ENCODE measurements at places on chromosomes 11 and 22.

DNA sequence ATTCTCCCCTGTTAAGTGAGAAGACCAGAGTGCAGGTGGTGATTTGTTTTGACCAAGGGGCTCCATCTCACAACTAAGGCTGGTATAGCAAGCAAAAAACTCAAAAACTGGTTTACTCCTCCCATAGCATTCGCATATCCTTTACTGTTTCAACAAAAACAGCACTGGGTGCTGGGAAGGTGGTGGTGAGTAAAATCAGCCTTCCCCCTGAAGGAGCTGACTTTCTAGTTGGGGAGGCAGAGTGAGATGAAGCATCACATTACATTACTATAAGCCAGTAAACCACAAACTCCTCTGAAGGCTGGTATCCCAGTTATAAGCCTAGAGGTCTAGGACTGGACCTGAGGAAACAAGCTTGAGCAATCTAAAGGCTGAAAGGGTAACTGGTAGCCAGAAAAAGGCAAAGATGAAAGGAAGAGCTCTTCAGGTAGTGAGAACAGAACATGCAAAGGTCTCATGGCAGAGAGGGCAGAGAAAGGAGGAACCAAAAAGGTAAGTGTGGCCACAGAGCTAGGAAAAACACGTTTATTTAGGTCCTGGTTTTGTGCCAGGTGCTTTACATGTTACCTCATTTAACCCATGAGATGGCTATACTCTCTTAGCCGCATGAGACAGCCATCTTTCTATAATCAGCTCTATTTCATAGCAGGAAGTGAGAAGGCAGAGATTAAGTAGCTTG lies 22.3 kb downstream of the TMEM123 start:
- DNase-seq = no peak

GRCh38 chr11:21553795-21554194 lies 639.1 kb upstream of the ANO5 start:
- DNase-seq = no peak

- DNase-seq = no peak
Measured at GRCh38 chr11:94574193-94574961, 7.2 kb downstream of the PIWIL4 start.

DNA sequence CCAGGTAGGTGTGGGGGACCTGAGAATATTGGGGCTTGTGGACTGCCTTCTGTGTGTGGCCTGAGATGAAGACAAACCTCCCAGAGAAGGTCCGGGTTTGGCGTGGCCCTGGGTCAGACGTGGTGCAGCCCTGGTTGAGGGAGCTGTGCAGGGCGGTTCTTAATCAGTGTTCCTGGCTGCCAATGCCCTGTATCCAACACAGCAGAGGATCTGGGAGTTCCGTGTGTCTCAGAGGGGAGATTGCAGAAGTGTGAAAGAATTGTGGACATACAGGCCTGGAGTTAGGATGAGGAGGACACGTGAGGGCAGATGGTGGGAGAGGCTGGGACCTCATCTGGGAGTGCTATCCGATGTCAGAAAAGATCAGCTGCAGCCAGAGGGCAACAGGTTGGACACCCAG lies 102.0 kb upstream of the NECTIN1 start:
- no peak for DNase-seq

DNA sequence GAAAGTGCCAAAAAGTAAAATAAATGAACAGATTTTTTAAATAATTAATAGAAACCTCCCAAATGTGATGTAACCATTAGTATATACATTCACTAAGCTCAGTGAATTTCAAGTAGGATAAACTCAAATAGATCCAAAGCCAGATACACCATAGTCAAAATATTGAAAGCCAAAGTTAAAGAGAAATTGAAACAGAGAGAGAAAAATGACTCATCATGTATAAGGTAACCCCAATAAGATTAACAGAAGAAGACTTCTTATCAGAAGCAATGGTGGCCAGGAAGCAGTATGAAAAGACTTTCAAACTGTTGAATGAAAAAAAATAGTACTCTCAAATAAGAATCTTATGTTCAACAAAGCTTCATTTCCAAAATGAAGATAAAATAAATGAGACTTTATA lies 70.5 kb downstream of the LUZP2 start:
- no peak for DNase-seq

DNA sequence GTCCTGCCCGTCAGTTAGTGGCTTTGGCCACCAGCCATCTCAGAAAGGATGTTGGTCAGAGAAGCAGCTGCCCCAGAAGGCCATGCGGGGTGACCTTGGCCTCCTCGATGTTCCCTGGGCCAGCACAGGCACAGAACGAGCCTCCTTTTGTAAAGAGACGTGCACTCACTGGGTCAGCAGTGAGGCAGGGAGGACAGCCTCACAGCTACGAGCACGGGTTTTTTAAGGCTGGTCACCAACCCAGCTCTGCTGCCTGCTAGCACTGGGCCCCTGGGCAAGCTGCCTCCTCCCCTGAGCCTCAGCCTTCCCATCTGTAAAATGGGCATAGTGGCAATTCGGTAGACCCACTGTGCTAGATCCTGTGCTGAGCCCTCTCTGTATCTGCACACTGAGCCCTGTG lies 10.8 kb downstream of the IGLL1 start:
- no peak for DNase-seq

Measured in Caco-2 (cell line).